Smooth muscle cell of the coronary artery (primary cell): ENCODE measurements at places on chromosomes 13 and 19. TPM values are rescaled to one million over a fixed set of nuclear protein-coding genes. Genes with fewer than 3 reads are reported as not detected.

Gene PLK5
- total RNA-seq, result not detected in 2 replicates

Gene CACNG8
- 0.23 and 3.0 TPM in 2 replicates for total RNA-seq

Gene SIN3B
- 19.2 and 29.5 TPM in 2 replicates for total RNA-seq

Gene ARRDC5
- 0.12 TPM in 1 of 2 replicates, not detected in the other for total RNA-seq

Gene CELF5
- total RNA-seq, result 0.08 TPM in 1 of 2 replicates, not detected in the other

Gene CGB1
- total RNA-seq, result not detected in 2 replicates

Gene PEX11G
- 1.5 and 2.9 TPM in 2 replicates for total RNA-seq

Gene CEACAM20
- not detected in 2 replicates for total RNA-seq

Gene RAVER1
- total RNA-seq, result 8.2 and 10.9 TPM in 2 replicates

Gene PRR19
- 0.15 TPM in 1 of 2 replicates, not detected in the other for total RNA-seq

Gene RABAC1
- total RNA-seq, result 317 and 368 TPM in 2 replicates

Gene KLF1
- 0.12 TPM in 1 of 2 replicates, not detected in the other for total RNA-seq

Gene ZNF649
- 4.9 and 8.1 TPM in 2 replicates for total RNA-seq
